ENCODE measurements at places on chromosomes 1 and 21.
A peak's percentile ranks its signal among the peaks of the same experiment; 100 is the strongest.

DNA sequence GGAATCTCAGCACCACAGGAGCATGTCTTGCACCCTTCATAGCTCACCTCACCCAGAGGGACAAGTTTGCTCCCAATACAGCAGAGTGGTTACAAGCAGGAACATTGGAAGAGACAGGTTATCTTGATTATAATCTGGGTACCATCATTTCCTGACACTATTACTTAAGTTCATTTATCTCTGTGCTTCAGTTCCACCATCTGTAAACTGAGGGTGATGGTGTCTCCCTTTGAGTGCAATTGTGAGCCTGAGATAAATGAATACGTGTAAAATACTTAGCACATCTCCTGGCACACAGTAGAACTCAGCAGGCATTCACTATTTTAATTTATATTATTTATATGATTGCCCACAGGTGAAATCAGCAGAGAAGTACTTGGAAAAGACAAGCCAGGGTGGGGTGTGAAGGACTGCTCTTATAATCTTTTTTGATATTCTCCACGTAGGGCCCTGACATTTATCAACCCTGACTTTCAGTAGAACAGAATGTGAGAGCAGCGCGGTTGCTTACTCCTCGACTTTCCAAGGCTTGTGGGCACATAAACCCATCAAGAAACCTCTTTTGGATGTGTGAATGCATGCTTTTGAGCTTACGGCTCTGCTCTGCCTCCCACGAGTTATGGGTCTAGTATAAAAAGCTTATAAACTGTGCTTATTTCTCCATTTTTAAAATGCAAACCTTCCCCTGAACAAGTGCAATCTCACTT lies 34.9 kb downstream of the DUSP10 start:
- DNase-seq = no peak

DNA sequence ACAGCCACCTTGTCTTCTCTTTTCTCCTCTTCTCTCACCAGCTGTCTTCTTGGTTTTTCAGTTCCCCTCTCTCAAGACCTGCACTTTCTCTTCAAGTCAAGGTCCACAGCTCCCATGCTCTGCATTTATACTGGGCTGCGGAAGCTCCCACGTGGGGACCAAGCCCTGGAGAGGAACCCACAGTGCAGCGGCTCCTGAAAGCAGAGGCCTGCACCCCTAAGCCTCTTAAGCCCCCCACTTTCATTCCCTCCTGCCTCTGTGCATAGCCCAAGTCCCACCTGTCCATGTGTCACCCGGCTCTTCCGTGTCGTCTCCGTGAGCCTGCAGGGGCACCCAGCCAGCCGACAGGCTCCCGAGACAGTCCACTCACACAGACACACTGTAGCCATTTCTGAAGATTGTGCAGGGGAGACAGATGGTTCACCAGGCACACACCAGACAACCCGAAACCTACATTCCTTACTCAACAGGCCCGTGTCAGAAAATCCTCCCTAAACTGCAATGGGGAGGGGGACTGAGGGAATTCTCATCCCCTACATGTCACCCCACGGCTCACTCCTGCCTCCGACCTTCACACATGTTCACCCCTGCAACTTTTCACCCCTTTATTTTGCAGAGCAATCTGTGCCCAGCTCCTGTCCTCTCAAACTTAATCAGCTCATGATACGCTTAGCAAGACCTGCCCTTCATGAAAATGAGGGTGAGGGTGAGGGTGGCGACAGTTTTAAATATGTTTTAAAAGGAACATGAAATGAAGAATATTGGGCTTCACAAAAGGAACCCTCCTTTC lies 6.3 kb downstream of the MX2 start:
- peak; percentile 25 for DNase-seq

GRCh38 chr1:111513410-111514020 lies 10.1 kb upstream of the ADORA3 start:
- peak; percentile 94 for DNase-seq

DNA sequence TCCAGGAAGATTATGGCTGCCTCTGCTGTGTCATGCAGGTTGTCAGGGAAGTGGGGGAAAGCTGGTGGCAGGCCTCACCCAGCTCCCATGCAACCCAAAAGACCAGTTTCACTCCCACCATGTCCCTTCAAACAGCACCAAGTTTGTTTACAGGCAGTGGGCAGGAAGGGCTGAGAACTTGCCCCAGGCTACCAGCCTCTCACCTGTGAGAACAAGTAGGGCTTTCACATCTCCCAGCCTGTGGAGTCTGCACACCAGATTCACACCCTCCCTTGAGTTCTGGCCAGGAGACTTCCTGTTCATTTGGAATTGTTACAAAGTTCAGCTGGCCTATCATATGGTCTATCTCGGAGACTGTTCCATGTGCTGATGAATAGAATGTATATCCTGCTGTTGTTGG lies 27.8 kb downstream of the RPAP2 start:
- DNase-seq = no peak

GRCh38 chr1:162316187-162316586 lies 60.5 kb downstream of the SPATA46 start:
- DNase-seq = no peak

DNA sequence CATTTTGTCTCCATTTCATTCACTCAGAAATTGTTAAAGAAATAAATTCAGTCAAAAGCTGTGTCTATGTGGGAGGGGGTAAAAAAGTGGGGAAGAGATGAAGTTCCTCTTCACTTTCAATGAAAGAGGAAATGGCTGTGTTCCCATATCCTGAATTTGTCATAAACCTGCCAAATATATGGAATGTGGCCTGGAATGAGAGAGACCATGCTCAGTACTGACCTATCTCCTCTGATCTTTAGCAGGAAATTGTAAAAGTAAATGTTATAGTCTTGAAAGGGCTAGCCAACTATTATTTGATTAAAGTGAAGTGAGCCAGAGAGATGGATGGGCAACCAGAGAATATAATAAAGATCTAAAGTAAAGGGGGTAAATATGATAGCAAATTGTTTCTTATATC lies 130.3 kb upstream of the C21orf91 start:
- no peak for DNase-seq

GRCh38 chr1:175314300-175314699 lies 121.7 kb upstream of the KIAA0040 start:
- DNase-seq = peak; percentile 47

DNA sequence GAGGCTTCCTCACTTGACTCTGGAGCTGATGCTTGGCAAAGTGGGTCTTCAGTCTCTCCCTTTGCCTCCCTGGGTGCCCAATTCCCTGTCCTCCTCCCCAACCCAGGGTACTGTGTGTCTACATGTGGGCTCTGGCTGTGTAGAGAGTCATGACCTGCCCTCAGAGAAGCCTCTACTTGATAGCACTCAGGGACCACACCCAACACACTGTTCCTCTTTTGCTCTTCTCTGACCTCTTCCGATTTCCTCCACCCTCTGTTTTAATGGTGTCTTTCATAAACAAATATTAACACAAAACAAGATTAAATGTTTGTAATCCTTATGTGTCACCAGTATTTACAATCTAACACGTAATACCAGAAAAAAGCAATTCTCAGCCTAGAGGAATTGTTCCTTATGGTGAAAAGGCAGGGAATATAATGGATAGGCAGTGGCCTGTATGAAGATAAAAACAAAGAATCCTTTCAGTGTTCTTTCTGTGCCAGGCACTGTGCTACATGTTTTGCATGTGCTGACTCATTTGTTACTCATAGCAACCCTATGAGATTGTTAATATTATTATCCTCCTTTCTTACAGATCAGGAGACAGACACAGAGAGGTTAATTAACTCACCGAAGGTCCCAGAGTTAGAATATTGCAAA lies 58.2 kb downstream of the HSD3B1 start:
- no peak for DNase-seq

DNA sequence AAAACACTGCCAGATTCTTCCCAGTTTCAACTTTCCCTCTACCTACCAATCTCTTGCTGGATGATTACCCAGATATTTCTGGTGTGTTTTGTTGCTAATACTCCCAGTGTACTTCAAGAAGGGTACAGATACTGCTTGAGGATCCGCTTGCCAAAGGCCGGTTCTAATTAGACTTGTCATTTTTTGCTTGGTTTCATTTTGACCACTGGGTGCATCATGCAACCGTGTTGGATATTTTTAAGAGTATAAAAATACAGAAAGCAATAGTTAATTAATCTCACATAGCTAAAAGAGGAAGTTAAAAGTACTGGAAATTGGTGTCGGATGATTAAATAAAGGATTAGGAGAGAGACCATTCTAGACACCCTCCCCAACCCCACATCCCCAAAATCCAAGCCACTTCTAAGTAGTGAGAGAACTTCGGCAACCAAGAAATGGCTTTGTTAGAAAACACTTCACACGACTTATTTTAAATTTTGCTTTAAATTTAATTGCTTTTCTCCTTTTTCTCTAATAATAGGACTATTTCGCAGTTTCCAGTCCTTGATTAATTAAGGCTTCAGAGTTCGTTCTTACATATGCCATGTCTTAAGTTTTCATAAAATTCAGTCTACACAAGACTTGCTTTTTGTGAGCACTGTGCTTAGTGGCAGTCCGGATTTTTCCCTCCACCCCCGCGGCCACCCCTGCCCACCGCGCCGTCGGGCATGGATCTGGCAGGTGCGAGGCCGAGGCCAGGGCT lies 2.5 kb upstream of the CDKN2C start:
- peak; percentile 58 for DNase-seq

DNA sequence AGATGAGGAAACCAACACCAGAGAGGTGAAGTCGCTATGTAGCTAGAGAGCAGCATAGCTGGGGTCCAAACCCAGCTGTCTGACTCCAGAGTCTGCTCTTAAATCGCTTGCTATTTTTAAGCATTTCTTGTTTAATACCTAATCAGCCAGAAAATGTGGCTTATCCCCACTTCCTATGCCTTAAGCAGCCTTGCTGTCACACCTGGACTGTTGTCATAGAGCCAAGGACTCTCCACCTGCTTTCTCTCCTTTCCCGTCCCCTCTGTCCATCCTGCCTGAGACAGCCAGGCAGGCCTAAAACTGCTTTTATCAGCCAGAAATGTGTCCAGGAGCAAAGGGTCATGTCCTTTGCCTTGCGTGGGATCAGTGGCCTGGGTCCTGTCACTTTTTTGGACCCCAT lies 28.3 kb upstream of the EPHA8 start:
- DNase-seq = no peak

DNA sequence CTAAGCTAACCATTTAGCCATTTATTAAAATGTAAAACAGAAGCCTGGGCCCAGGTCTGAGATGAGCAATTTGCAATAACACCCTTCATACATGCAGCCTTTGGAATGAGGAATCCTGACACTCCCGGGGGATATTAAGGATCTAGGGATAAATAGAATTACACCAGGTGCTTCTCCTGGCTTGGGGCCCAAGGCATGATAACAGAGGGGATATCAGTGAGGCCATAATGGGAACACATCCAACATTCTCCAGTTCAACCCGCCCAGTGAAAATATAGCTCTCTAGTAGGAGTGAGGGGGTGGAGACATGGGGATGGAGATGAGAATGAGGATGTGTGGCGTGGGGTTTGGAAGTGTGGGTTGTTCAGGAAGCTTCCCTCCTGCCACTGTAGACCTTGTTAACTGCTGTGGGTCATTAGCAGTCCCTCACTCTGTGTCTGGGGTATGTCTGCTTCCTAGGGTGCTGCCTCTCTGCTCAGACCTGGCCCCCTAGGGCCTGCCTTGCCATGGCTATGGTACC lies 57.9 kb upstream of the KANK4 start:
- DNase-seq = no peak

GRCh38 chr1:159291424-159291823 lies 10.7 kb upstream of the FCER1A start:
- no peak for DNase-seq

DNA sequence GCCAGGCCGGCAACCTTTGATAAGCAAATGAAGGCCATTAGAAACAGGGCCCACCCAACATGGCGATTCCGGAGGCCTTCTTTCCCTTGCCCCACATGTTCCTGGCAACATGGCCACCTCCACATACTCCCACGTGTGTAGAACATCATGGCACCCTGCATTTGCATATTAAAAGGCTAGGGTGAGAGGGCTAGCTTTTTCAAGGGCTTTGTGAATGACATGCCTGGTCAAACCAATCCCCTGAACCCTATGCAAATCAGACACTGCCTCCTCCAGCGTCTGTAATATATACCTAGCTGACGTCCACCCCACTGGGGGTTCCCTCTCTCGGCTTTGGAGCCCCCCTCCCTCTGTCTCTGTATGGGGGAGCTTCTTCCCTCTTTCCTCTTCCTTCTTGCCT lies 1.6 kb downstream of the ADCY10 start:
- no peak for DNase-seq

GRCh38 chr1:9161963-9162362 lies 33.1 kb upstream of the GPR157 start:
- no peak for DNase-seq
